ENCODE measurements at places on chromosomes 6 and 20.

- no peak for DNase-seq
Measured at GRCh38 chr6:129133770-129134192, 250.8 kb downstream of the LAMA2 start.

DNA sequence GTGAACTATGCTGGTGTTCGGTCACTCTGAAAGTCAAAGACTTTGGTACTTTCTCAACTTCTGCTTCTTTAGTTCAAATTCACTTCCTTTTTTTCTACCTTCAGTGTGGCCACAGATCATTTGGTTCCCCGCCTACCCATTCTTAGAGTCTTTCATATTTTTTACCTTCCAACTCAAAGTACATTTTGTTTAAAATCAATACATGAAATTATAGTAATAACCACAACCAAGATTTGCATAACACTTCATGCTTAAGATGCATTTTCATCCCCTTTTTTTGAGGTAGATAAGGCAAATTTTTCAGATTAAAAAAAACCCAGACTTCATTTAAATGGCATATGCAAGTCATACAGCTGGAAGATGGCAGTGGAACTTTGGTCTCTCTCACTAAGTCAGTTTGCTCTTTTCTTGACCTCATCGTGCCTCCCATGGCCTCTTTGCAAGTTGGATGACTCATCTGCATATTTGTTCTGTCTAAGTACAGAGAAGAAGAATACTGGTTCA is 11.9 kb upstream of the CNR1 start:
- no peak for DNase-seq

GRCh38 chr20:19692685-19693119 is 65.4 kb upstream of the RIN2 start:
- DNase-seq, result peak; percentile 79

- peak; percentile 85 for DNase-seq
Measured at GRCh38 chr20:59751075-59751711, 146.9 kb downstream of the PHACTR3 start.

DNA sequence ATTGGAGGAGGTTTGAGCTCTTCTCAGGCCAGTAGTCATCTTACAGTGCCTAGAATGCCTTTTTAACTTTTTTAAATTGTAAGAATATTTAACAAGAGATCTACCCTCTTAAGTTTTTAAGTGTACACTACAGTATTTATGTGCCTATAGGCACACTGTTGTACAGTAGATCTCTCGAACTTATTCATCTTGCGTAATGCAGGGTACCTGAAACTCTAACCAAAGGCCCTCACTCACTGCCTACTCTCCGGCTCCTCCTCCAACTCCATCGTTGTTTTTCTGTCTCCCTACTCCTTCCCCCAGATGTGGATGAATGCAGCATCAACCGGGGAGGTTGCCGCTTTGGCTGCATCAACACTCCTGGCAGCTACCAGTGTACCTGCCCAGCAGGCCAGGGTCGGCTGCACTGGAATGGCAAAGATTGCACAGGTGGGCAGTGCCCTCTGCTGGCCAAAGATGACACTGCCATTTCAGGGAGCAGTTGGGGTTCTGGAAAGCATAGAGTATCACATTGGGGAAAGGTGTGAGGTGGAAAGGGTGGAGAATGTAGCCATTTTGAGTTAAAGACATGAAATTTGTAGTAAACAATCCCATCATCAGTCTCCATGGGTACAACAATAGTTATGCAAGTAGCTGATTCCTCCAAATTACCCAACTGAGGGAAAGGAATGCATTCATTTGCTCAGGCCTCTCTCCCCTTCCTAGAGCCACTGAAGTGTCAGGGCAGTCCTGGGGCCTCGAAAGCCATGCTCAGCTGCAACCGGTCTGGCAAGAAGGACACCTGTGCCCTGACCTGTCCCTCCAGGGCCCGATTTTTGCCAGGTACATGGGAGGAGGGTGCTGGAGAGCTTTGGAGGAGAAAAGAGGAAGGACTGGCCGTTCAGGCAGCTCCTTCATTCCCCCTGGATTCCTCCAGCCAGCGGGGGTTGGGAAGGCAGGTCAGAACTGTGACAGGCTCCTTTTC is 18.4 kb upstream of the ZNF76 start:
- DNase-seq, result no peak
